ENCODE measurements at places on chromosomes 6 and 20. TPM values are rescaled to one million over a fixed set of nuclear protein-coding genes. Genes with fewer than 3 reads are reported as not detected.

- no peak for DNase-seq
These were observed 51.3 kb downstream of the PSMG4 start for GRCh38 chr6:3310051-3310448.

DNA sequence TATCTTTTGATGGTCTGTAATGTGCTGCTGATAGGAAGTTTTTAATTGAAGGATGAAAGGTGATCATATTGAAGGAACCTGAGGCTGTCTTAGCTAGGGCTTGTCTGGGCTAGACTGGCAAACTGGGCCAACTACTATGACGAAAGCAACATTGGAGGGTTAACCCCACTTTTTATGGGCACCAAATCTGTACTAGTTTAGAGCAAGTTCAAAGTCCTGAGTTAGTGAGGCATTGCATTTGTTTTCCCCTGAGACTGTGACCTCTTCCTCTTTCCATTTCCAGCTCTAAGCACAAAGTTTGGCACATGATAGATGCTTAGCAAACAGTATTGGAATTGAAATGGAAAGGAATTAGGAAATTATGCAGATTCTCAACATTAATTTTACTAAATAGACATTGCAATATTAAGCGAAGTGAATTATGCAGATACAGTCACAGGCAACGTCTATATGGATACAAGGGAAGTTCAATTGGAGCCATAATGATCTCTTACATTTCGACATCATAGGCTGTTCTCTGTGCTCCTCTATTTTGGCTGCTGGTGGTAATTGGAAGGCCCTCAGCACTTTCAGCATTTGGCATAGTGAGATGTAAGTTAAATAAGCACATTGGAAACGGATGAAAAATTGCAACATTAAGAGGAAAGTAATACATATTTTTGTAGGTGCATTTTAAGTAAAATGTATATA lies 22.2 kb downstream of the CEP57L1 start:
- no peak for DNase-seq

The IL20RA gene
- 2.5 TPM for total RNA-seq

The SPDEF gene
- 1.4 TPM for total RNA-seq

The RIMS1 gene
- total RNA-seq: not detected

- DNase-seq: peak; percentile 90
These were observed 1.5 kb downstream of the ZNFX1 start for GRCh38 chr20:49276161-49276960.

DNA sequence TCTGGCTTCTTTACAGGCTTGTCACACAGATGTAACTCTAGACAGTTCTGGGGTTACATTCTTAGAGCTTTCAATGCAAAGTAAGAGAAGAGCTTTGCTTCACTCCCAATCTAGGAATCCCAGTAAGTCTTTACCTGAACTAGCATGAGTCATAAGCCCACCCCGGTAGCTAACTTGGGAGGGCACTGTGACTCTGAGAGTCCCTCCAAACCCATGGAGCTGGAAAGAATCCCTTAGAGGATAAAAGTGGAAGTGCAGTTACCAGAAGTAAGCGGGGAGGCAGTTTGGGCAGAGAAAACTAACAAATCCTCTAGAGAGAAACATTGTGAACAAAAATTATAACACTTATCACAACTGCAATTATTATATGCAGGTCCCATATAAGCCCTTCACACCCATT lies 84.0 kb upstream of the SMLR1 start:
- DNase-seq: no peak

GRCh38 chr6:162710419-162710818 lies 17.1 kb downstream of the PRKN start:
- no peak for DNase-seq

DNA sequence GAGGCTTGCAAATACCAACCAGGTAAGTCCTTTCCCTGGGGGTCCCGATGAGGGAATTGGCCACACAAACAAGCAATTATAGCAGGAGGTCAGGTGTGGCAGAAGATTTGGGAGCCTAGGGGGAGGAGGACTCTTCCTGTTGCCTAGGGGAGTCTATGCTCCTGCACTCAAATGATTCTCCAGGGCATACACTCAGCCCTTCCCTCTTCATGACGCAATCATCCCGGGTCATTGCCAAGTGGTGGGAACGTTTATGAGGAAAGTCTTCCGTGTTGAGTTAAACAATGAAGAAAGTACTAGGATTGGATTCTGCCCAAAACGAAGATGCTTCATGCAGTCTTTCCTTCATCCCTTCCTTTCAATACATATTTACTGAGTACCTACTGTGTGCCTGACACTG lies 186.5 kb upstream of the TSHZ2 start:
- DNase-seq: no peak

- DNase-seq: peak; percentile 68
These were observed 191.1 kb downstream of the TAF4 start for GRCh38 chr20:61874421-61875068.

- DNase-seq: peak; percentile 32
These were observed 1.7 kb downstream of the TRERF1 start for GRCh38 chr6:42449917-42450476.

DNA sequence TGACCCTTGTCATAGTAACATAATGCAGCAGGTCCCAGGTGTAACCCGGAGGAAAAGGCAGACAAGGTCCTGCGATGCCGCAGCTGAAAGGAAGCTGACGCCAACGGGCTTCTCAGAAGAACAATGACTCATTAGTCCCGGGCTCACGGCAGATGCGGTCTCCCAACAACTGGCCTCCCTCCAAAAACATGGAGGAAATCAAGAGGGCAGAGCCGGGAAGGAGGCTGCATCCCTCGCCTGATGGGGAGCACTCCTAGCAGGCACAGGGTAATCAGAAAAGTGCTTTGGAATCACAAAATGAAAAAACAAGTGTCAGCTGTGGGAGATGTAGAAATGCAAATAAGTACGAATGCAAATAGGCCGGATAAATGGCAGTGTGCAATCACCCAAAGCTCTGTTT lies 165.2 kb upstream of the AGPAT4 start:
- no peak for DNase-seq
